NCI-H774 (cell line): ENCODE measurements at places on chromosomes 16 and 17.
A peak's percentile ranks its signal among the peaks of the same experiment; 100 is the strongest.

DNA sequence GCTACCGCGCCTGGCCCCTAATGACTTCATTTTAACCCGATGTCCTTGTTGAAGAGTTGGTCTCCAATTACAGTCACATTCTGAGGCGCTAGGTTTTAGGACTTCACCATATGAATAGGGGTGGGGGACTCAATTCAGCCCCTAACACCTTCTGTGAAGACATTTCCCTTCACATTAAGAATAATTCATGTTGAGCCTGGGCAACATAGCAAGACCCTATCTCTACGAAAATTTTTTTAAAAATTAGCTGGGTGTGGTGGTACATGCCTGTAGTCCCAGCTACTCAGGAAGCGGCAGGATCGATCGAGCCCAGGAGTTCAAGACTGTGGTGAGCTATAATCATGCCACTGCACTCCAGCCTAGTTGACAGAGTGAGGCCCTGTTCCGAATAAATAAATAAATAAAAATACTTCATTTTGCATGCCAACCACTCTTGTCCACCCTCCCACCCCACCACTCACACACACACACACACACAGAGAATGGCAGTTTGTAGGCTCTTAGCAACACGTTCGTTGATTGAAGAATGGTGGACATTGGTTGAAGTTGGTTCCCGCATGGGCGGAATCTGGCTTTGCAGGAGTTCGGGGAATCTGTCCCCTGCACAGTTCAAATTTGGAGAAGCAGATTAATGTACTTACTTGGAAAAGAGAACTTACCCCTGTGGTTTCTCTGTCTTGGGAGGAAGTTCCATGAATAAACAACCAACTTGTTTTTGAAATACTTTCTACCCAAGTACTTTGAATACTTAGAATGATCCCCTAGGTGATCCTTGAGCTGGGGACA, 27.8 kb upstream of the TVP23A start:
- no peak for DNase-seq

DNA sequence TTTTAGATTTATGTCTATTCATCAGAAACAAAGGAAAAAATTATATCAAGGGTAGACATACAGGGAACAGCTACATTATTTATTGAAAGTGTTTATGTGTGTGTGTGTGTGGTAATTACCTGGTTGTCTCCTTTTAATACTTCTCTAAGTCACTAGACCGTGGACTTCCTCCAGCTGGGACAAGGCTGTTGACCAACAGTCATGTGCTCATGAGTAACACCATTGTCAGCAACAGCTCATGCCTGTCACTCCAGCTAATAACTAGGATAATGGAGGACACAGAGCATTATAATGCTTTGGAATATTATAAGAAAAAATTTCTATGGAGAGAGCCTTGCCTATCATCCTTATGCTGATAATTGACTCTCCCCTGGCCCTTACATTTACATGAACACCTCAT, 125.3 kb upstream of the SALL1 start:
- DNase-seq: peak; percentile 12

DNA sequence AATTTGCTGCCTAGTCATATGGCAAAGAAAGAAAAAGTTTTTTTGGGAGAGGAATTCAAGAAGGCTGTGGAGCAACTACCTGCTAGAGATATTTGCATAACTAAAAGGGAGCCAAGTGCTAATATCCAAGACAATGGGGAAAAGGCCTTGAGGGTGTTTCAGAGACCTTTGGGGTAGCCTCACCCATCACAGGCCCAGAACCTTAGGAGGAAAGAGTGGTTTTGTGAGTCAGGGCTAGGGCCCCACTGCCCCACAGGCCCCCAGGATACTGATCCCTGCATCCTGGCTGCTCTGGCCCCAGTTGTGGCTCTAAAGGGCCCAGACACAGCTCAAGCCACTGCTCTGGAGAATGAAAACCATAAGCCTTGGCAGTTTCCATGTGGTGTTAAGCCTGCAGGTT, 41.9 kb upstream of the SDK2 start:
- DNase-seq: no peak

GRCh38 chr17:61230972-61231820, 168.4 kb upstream of the TBX2 start:
- DNase-seq: no peak

DNA sequence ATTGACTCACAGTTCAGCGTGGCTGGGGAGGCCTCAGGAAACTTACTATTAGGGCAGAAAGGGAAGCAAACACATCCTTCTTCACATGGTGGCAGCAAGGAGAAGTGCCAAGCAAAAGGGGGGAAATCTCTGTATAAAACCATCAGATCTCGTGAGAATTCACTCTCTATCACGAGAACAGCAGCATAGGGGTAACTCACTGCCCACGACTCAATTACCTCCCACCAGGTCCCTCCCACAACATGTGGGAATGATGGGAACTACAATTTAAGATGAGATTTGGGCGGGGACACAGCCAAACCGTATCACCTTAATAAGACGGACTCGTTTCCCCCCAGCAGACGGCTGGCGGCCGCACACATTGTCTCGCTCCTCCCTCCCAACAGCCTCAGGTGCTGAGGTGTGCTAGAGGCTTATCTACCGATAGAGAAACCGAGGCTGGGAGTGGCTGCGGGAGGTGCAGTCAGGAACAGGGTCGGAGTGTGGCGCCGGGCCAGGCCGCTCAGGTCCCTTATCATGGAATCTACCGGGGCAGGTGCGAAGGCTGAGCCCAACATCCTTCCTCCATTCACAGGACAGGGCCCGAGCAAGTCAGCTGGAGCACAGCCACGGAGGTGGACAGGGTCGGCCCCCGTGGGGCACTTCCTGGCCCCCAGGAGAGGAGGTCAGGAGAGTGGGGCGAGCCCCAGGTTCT, 4.9 kb upstream of the ZG16B start:
- DNase-seq: no peak

DNA sequence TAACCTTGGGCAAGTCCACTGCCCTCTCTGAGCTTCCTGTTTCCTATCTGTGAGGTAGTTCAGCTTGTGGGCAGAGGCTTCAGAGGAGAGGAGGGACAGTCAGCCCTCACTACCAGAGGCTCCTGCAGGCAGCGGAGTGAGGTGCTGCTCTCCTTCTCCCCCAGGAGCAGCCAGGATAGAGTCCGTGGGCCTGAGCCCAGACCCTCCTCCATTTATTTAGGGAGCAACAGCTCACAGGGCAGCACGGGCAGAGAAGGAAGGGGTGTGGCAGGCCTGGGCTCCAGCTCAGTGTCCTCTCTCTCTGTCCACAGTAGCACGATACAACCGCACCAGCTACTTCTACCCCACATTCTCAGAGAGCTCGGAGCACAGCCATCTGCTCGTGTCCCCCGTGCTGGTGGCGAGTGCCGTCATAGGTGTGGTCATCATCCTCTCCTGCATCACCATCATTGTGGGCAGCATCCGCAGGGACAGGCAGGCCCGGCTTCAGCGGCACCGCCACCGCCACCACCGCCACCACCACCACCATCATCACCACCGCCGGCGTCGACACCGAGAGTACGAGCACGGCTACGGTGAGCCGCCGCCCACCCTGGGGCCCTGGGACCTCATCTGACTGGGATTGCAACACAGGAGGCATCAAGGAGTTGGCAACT, 42.3 kb downstream of the BEAN1 start:
- DNase-seq: no peak

- no peak for DNase-seq
Measured at GRCh38 chr16:13427943-13428342, 492.0 kb upstream of the ERCC4 start.

GRCh38 chr17:65290056-65290455, 152.9 kb downstream of the RGS9 start:
- DNase-seq: no peak
